ENCODE measurements at places on chromosomes 16 and 17.

- no peak for DNase-seq
These were observed 361.3 kb downstream of the FOXL1 start for GRCh38 chr16:86939609-86940008.

- DNase-seq, result no peak
These were observed 13.7 kb downstream of the B9D1 start for GRCh38 chr17:19348806-19349205.

DNA sequence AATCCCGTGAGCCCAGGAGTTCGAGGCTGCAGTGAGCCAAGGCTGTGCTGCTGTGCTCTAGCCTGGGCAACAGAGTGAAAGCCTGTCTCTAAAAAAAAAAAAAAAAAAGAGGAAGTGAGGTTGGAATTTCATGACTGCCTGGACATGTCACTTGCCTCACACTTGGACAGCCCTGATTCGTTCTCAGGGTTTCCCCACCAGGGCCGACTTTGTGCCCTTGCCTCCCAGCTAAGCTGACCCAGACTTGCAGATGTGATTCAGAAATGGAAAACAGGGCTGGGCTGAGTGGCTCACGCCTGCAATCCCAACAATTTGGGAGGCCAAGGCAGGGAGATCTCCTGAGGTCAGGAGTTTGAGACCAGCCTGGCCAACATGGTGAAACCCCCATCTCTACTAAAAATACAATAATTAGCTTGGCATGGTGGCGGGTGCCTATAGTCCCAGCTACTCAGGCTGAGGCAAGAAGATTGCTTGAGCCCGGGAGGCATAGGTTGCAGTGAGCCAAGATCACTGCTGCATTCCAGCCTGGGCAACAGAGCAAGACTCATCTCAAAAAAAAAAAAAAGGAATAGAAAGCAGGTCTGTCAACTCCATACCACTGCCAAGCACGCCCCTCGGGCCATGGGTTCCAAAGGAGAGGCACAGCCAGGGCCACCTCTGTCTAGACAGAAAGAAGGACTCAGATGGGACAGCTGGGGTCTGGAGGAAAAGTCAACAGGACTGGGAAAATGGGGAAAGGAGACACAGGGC is 46.9 kb downstream of the SOCS1 start:
- DNase-seq, result no peak

- DNase-seq, result no peak
These were observed 186.8 kb upstream of the ZNF469 start for GRCh38 chr16:88195911-88196465.

DNA sequence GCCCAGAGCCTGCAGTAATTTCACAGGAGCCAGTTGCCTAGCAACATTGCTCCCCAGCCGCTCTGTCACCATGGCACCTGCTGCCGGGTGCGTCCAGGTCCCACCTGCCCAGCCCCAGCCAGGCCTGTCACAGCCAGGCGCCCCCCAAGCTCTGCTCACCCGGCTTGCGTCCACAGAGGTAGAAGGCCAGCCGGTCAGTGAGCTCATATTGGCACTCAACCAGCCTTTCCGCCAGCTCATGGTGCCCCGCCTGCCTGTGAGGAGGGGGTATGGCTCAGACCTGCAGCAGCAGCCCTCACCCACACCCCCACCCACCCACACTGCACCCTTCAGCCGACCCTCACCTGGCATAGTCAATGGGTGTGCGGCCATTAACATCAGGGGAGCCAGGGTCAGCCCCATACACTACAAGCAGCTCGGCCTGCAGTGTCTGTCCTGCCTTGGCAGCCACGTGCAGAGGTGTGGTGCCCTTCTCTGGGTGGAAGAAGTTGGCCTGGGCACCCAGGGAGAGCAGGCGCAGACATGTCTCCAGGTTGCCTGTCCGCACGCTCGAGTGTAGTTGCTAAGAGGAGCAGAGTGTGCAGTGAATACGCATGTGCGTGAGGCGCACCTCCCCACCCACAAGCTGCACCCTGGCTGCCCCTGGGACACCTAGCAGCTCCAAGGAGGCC is 7.7 kb downstream of the GIT1 start:
- no peak for DNase-seq

DNA sequence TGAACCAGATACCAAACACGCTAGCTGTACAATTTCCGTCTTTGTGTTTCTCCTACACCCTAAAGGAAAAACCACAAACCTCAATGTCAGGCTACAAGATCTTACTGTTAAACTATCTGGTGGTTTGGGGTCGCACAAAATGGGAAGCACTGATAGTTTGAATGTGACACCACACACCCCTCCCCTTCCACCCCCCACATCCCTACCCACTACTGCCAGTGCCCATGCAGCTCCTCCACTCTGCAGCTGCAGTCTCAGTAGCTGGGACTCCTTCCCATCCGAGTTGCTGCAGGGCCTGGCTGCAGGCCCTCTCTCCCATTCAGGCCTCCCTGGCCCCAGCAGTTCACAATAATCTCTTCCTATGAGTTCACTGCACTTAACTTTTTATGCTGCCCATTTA is 18.4 kb downstream of the TRAP1 start:
- no peak for DNase-seq
